ENCODE measurements at places on chromosomes 1 and 21.

- no peak for DNase-seq
These were observed 11.5 kb upstream of the ABCG1 start for GRCh38 chr21:42207426-42207825.

- no peak for DNase-seq
These were observed 94.9 kb upstream of the ETV3 start for GRCh38 chr1:157233131-157233530.

GRCh38 chr1:162536511-162536910 lies 25.0 kb upstream of the UAP1 start:
- DNase-seq = no peak

DNA sequence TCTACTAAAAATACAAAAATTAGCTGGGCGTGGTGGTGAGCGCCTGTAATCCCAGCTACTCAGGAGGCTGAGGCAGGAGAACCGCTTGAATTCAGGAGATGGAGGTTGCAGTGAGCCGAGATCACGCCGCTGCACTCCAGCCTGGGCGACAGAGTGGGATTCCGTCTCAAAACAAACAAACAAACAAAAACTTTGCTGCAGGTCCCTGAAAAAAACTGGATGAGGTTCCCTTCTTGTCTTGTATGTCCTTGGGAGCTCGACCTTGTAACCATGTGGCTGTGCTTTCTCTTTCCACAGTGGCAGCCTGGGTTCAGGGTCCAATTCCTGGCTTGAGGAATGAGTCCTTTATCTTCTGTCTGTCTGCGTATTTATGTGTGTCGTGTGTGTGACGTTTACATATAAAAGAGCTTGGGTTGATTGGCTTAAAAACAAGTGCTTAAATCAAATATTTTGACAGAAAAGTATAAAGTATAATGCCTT lies 18.0 kb upstream of the COX20 start:
- no peak for DNase-seq

DNA sequence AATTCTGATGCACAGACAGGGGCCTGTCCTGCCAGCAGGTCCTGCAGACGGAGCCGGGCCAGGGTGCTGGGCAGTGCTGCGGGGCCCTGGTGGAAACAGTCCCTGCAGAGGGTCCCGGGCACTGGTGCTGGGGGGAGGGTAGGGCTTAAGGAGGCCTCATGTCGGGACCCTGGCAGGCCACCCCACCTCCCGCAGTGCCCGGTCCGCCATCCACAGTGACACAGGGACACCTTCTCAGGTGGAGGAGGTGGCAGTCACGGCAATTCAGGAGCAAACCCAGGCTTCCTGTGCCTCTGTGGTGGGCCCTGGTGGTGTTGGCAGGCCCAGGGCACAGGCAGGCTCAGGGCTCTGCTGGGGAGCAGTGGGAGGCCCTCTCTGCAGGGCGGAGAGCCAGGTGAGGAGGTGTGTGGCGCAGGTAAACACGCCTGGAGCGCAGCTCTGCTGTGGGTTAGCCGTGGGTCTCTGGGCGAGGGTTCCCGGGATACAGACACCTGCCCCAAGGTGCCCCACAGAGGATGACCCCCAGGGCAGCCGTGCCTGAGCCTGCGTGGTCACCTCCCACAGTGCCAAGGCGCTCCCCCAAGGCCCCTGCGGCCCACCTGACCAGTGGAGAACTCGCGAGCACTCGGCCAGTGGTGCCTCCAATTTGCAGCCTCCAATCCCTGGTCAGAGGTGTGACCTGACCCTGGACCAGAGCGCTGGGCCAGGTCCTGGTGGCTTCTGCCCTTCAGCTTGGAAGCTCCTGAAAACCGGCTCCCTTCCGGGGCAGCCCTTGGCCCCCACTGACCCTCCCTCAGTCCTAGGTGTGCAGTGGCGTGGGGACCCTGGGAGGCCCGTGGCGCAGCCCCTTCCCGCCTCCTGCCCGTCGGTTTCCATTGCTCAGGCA lies 19.2 kb downstream of the COL18A1 start:
- no peak for DNase-seq

GRCh38 chr1:20250340-20250989 lies 40.2 kb upstream of the VWA5B1 start:
- no peak for DNase-seq

DNA sequence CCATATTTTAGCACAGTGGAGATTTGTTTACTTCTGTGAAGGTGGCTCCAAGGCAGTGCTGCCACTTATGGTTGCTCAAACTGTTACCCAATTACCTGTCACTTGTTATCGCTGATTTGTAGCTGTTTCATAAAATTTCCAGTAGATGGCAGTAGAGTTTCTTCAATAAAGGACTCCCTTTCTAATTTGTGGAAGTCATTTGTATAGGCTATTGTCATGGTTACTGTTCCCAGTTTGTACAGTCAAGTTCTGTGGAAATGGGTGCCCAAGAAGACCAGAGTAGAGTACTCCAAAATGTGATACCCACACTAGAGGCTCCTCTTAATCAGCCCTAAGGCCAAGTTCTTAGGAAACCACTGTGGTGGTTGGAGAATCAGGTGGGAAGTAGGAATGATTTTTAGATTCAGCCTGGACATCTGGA lies 186.1 kb downstream of the CLEC20A start:
- no peak for DNase-seq
